ENCODE measurements at places on chromosomes 4 and X.
A peak's percentile ranks its signal among the peaks of the same experiment; 100 is the strongest.

GRCh38 chrX:153816831-153817690, 13.3 kb downstream of the PDZD4 start:
- peak; percentile 29 for DNase-seq

GRCh38 chr4:173333658-173334084, 487 bp downstream of the HMGB2 start:
- DNase-seq = peak; percentile 71

DNA sequence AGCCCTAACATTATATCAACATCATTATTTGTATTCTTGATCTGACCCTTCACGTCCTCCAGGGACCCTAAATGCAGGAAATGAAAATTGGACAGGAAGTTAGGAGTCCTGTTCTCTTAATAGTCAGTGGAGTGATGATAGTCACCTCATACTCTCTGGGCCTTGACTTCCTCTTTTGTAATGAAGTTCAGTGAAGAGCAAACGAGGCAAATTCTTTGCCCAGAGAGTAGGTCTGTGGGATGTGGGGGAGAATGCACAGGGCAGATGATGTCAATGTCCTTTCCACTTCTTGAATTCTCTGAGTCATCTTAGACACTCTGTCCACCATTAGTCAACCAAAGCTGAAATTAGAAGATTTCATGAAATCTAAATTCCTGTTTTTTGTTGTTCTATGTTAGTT, 17.1 kb upstream of the GPRIN3 start:
- no peak for DNase-seq

- peak; percentile 56 for DNase-seq
These were observed 12.8 kb upstream of the NAT8L start for GRCh38 chr4:2046031-2046961.

- no peak for DNase-seq
These were observed 95.5 kb downstream of the ZNF827 start for GRCh38 chr4:145843148-145843547.

GRCh38 chr4:36414248-36414647, 132.8 kb downstream of the DTHD1 start:
- no peak for DNase-seq

DNA sequence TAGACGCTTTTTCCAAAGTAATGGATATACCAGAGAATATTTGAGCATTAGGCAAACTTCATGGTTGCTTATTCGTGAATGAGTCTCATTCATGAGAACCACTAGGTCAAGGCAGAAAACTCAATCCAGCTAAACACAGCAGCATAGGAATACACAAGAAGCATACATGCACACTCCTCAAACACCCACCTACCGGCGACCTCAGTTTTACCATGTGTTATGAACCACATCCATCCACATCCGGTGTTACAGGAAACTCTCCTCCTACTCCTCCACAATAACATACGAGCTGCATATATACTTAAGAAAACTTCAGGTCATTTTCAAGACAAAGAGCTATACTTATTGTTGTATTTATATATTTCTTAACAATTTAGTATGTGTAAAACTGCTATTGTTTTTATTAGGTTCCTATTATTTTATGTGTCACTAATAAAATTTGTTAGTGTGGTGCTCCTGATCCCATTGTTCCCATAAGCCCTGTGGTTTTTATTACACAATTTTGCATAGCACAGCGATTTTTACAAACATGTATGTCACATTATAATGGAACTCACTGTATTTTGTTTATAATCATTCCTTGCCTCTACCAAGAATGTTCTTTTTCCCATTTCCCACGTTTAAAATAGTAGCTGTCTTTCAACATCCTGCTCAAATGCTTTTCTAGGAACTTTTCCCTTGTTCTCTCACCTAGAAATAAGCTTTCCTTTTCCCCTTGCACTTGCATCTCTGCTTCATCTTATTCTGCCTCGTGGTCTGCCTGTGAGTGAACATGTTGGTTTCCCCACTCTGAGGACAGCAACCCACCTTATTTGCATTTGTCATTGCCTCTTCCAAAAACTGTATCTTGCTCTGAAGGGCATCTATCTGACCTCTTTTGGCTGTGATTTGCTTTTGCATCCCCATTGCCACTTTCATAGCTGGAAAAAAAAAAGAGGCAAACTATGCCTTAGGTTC, 48.3 kb downstream of the STBD1 start:
- no peak for DNase-seq

- no peak for DNase-seq
These were observed 79.4 kb downstream of the USP46 start for GRCh38 chr4:52579602-52580272.
